Hypothalamus (tissue), 51 donors: ENCODE measurements at places on chromosomes 3 and 15.

DNA sequence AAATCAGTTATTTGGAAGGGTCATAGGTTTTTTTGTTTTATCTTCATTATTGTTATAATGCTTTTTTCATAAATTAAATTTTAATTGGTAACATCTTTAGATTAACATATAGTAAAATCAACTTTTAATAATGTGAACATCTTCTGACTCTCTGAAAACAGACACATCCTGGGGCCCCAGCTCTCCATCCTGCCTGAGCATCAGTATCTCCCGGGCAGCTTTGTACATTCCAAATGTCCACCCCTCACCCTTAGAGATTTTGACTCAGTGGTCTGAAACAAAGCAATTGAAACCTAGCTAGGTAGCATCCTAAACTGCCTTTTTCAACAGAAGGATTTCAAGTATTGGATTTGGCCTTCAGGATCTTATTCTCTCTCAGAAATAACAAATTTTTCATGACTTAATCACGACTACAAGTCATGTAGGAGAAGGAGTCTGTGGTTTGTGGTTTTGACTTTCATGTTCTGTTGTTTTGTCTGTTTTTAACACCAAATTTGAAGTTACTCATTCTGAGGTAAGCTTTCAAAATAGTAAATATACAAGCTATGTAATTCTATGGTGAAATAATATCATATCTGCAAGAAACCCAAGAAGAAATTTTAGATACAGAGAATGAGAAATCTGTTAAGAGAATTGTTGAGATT lies 147.3 kb upstream of the UBE2E2 start:
- DNase-seq, result no peak

DNA sequence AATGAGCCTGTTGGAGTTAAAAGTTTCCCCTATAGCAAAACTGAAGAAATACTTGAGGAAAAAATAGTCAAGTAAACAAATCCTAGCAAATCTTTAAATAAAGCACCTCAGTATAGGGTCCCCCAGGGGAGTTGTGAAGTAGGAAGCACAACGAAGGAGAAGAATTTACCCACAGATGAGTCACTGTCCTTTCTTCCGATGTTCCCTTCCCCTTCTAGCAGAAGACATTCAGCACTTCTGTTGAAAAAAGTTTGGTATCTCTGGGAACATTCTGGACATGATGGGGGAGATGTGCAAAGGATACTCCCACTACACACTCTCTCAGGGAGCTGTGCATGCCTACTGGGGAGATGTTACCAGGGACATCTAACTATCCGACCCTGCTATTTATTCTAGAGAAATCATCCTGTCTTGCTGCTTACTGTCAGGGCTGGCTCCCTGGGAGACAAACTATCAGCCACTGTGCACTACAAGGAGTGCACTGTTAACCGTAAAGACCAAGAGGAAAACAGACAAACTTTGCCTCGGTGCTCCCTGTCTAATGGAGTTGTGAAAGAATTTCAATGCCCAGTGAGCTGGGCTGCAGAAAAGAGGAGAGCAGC lies 93.8 kb downstream of the RFTN1 start:
- DNase-seq, result no peak

GRCh38 chr15:58536414-58536813 lies 104.6 kb downstream of the LIPC start:
- no peak for DNase-seq

GRCh38 chr3:56724676-56725075 lies 41.6 kb upstream of the TASOR start:
- no peak for DNase-seq

- peak; percentile 82 for DNase-seq
Observed at GRCh38 chr15:68256675-68257450, 20.7 kb upstream of the FEM1B start.

DNA sequence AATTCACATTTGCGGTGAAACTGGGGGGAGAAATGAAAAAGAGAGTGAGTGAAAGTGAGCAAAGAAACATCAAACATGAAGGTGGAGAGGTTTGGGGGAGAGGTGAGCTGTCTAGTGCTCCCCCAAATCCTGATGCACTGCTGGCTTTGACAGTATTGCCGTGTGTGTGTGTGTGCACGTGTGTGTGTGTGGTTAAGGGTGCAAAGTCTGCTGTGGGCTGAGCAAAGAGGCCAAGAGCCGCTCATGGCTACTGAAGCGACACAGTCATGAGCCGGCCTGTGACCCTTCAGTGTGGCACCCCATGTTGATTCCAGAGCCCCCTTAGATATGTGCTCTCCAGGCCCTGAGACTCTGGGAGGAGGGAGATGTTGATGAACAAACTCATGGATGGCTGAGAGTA lies 94.3 kb downstream of the DGKG start:
- DNase-seq, result no peak

GRCh38 chr3:79414806-79415205 lies 353.0 kb downstream of the ROBO1 start:
- no peak for DNase-seq

- no peak for DNase-seq
Observed at GRCh38 chr3:161551697-161552096, 55.1 kb downstream of the OTOL1 start.

DNA sequence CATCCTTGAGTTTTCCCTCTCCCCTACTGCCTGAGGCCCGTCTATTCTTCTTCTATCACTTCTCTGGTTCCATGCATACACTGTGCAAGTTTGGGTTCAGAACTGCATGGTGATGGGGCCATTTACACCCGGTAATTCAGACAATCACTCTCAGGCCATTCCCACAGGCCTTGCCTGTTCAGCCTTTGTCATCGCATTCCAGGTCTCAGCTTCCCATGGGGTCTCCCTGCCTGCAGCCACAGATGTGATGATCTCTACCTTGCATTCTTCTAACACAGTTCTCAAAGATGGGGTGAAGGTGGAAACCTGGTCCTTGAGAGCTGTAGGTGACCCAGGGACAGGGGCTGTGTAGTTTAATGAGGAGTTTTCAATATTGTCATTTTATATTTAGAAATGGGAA lies 209.2 kb upstream of the TOPAZ1 start:
- no peak for DNase-seq

DNA sequence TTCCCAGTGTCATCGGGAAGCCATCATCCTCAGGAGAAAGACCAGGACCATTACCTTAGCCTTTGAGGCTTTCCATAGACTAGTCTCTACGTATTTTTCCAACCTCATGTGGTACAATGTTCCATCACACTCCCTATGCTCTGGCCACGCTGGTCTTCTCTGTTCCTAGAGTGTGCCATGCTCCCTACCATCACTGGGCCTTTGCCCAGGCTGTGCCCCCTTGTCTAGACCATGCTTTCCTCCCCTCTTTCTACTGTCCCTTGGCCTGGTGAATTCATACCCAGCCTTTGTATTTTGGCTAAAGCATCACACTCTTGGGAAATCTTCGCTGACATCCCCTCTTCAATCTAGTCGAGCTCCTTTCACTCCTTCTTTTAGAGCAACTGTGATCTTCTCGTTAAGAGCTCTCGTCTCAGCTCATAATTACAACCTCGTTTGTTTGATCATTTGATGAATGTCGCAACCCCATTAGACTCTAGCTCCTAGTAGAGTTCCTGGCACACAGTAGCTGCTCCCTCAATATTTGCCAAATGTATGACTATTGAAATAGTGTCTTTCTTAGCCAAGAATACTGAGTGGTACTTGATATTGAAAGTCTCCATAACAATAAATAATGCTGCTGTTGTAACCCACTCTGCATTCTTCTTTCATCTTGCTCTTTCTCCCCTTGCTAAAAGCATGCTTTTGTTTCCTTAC lies 100.2 kb upstream of the FAM3D start:
- no peak for DNase-seq

DNA sequence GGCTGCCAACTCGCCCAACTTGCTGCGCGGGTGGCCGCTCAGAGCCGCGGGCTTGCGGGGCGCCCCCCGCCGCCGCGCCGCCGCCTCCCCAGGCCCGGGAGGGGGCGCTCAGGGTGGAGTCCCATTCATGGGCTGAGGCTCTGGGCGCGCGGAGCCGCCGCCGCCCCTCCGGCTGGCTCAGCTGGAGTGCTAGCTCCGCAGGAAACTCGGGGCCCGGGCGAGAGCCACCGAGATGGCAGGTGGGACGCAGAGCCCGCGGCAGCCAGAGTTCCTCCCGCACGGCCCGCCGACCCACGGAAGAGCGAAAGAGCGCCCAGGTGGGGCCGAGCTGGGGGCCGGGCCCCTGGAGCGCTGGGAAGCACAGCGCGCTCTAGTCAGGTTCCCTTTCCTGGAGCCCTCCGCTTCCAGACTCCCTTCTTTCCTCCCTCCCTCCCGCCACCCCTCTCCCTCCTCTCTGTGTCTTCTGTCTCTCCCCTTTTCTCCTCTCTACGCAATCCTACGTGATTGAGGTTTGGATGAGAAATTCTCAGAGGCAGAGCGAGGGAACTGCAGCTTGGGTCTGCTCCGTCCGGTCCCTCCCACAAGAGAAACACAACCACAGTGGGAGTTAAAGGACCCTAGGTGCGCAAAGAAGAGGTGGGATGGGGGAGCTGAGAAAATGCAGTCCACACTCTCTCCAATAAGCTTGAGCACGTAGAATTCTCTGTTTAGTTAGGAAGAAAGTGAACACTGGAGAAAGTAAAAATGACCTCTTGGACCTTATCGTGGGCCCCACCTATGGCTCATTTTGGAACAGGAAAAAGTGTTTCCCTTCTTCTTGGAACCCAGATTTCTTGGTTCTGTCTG lies 317.3 kb downstream of the FGF12 start:
- DNase-seq, result no peak

DNA sequence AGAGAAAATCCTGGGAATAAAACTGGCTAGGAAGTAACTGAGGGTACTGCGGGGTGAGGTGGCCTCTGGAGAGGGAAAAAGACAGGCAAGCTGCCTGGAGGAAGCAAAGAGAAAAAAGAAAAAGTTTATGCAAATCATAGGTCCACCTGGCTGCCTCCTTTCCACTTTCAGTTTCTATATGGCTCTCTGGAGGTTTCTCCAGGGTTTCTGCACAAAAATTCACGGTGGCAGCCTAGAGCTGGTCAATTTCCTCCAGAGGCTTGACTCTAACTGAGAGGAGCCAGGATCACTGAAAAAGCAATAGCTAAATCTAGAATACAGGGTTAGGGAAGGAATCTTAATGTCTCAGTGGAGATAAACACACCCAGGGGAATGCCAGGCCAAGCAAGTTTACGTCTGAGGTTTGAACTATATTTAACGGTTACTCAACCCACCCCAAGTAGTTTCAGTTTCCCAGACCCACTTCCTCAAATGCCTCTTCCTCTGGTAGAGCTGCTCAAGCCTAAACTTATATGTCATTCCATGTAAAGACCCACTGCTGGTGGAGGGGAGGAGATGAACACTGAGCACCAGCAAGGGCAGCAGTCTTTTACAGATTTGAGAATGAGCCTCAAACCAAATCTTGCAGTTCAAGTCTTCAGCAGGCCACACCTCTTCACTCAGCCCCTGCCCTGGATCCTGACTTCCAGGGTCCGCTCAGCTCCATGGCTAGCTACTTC lies 5.7 kb downstream of the LYSMD2 start:
- DNase-seq, result no peak

DNA sequence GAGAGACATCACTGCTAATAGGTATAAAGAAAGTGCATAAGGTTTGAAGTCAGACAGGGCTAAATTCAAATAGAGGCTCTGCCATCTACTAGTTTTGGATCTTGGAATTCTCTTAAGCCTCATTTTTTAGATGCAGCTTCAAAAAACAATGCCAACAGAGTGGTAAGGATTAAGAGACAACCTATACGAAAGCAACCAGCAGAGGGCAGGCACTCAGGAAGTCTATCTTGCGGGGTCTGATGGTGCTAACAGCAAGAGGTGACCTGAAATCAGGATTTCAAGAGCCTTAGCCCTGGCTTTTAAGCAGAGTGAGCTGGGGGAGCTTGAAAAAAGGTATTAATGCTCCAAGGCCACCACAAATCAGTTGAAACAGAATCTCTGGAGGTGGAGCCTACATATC lies 40.7 kb downstream of the LDHAL6B start:
- DNase-seq, result no peak

GRCh38 chr3:117725314-117725713 lies 1015.7 kb downstream of the TUSC7 start:
- no peak for DNase-seq

DNA sequence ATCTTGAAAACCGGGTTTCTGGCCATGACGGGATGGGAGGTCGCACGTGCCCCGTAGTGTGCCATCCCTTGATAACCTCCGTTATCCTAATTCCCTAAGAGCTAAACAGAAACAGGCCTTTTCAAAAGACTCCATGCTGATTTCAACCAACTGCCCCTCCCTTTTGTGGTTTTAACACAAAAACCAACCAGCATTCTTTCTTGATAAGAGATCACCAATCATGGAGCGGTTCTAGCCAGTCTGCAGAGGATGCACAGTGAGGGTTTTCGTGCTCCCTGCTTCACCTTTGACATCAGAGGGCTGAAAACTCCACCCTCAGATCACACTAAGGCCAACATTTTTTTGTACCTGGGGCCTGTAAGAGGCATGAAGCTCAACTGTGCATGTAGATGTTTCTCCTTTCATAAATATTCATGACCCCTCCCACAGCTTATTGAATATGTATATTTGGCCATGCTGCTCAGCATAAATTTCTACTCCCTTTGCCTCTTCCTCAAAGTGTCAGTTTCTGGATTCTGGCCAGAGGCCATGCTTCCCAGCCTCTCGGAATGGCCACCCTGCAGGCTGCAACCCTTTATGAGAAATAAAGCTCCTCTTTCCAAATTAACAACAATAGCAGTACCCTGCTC lies 41.3 kb downstream of the FAM3D start:
- DNase-seq, result no peak

GRCh38 chr3:126995254-126995780 lies 12.4 kb downstream of the PLXNA1 start:
- DNase-seq, result no peak

DNA sequence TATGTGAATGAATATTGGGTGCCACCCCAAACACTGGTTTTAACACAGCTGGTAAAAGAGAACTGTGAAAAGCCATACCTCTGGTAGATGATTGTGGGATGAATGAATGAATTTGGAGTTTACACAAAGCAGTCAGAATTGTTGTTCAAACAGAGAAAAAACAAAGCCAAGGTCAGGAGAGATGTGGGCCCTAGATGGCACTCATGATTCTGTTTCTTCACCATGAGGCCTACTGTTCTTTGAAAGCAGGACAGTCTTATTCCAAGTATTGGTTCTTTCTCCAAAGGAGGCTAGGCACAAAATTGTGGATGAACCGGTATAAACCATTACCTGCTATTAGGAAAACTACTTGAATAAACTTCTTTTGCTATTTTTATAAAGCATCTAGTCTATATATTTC lies 97.6 kb downstream of the SAMMSON start:
- DNase-seq, result no peak

- no peak for DNase-seq
Observed at GRCh38 chr3:17023006-17023664, 138.4 kb downstream of the PLCL2 start.

DNA sequence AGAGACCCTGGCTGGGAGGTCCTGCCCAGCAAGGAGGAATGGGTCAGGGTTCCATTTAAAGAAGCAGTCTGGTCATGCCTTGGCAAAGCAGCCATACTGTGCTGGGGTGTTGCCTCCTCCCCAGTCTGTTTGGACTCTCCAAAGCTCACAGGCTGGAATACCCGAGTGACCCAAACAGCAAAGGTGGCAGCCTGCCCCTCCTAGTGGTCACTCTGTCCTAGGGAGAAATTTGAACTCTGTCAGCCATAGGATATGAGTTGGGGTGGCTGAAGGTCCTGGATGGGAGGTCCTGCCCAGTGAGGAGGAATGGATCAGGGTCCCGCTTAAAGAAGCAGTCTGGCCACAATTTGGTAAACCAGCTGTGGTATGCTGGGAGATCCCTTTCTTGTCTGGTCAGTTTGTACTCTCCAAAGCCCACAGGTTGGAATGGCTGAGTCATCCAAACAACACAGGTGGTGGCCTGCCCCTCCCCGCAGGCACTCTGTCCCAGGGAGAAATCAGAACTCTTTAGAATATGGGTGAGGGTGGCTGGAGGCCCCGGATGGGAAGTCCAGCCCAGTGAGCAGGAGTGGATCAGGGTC lies 45.0 kb downstream of the CCR1 start:
- no peak for DNase-seq

GRCh38 chr15:31360158-31360561 lies 33.5 kb downstream of the KLF13 start:
- no peak for DNase-seq
